CD4-positive, CD25-positive, alpha-beta regulatory T cell (primary cell): ENCODE measurements at places on chromosomes 4 and X.

GRCh38 chr4:110197529-110198042 lies 829 bp downstream of the ELOVL6 start:
- no peaks in the 10 kb centered on the region for H3K27me3 ChIP-seq
- no peaks in the 10 kb centered on the region for H3K36me3 ChIP-seq
- H3K27ac ChIP-seq = peak overlapping the region; percentile 62
- H3K4me3 ChIP-seq = peak overlapping the region; percentile 95
- H3K4me1 ChIP-seq = peaks cover 20% of the 10 kb centered on the region

DNA sequence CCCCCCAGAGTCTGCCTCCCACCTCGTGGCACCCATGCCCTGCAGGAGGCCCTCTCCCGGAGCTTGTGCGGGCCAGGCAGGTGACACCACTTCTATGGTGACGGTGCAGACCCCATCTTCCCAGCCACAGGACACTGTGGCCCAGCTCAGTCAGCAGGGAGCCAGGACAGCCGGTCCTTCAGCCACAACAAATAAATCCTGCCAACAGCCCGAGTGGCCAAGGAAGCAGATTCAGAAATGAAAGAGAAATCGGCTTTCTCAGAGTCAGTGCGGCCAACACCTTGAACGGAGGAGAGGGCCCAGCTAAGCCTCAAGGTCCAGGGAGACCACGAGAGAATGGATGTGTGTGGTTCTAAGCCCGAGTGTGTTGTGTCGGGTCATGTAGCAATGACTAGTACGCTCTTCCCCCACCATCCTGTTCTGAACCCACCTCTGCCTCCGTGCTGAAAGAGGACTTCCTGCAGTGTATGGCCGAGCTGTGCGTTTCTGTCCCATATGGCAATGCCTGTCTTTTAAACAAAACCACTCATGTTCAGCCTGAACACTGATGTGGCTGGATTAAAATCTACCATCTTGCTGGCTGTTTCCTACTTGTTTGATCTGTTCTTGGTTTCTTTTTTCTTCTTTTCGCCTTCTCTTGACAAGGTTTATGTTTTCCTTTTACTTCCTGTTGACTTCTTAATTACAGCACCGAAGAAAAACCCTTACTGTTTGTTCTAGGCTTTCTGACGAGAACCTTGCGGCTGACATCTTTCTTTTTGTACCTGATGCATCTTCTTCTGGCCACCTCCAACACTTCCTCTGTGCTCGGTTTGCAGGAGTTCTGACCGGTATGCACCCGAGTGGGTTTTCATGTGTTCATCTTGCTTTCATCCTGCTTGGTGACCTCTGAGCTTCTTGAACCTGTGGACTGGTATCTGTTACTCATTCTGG lies 53.1 kb downstream of the GAK start:
- DNase-seq = no peak
- no peaks in the 10 kb centered on the region for H3K27me3 ChIP-seq
- H3K36me3 ChIP-seq = peaks cover 44% of the 10 kb centered on the region
- peak overlapping the region; percentile 83 for H3K4me3 ChIP-seq
- H3K27ac ChIP-seq = peak overlapping the region; percentile 84

DNA sequence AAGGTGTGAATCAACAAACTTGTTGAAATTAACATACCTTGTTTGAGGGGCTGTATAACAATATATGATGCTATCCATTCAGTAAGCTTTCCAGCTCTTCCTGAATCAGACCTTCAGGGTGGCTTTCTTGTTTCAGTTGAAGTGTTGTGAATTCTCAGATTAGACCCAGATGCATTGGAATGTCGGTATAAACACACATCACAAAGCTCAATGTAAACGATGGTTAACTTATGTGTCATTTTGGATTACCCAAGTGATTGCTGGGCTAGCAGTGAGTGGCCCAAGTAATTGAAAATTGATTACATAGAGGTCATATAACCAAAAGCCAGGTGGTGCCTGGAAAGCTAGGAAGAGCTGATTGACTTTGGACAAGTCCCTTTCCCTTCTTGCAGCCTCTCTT lies 115.0 kb downstream of the SHROOM4 start:
- H3K4me3 ChIP-seq = no peak overlapping the region
- DNase-seq = no peak
- H3K36me3 ChIP-seq = no peaks in the 10 kb centered on the region
- no peaks in the 10 kb centered on the region for H3K27me3 ChIP-seq
- no peaks in the 10 kb centered on the region for H3K4me1 ChIP-seq
- H3K27ac ChIP-seq = no peak overlapping the region

GRCh38 chr4:173748353-173748752 lies 218.3 kb upstream of the HAND2 start:
- H3K36me3 ChIP-seq = no peaks in the 10 kb centered on the region
- H3K4me1 ChIP-seq = no peaks in the 10 kb centered on the region
- H3K4me3 ChIP-seq = no peak overlapping the region
- no peaks in the 10 kb centered on the region for H3K27me3 ChIP-seq
- no peak overlapping the region for H3K27ac ChIP-seq
- no peak for DNase-seq

GRCh38 chrX:55029291-55029690 lies 1.5 kb downstream of the ALAS2 start:
- H3K27me3 ChIP-seq = no peaks in the 10 kb centered on the region
- no peaks in the 10 kb centered on the region for H3K36me3 ChIP-seq
- DNase-seq = no peak
- no peaks in the 10 kb centered on the region for H3K4me1 ChIP-seq
- H3K4me3 ChIP-seq = no peak overlapping the region
- no peak overlapping the region for H3K27ac ChIP-seq

DNA sequence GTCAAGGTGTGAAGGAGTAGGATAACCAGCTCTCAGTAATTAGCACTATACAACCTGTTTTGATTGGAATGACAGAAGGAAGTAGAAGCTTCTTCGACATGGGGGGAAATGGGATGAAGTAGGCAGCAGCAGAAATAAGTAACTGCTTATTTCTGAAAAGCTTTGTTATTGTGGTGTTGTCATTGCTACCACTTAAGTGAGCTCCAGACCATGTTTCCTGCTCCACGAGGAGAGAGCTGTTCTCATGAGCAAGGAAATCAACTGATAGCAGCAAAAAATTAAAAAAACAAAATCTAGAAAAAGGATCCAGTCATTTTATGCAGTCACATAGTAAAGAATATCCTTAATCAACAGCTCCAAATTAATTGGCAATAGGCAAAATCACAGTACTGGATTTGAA lies 106.1 kb upstream of the TLL1 start:
- H3K4me3 ChIP-seq = no peak overlapping the region
- H3K27me3 ChIP-seq = no peaks in the 10 kb centered on the region
- H3K4me1 ChIP-seq = no peaks in the 10 kb centered on the region
- no peaks in the 10 kb centered on the region for H3K36me3 ChIP-seq

DNA sequence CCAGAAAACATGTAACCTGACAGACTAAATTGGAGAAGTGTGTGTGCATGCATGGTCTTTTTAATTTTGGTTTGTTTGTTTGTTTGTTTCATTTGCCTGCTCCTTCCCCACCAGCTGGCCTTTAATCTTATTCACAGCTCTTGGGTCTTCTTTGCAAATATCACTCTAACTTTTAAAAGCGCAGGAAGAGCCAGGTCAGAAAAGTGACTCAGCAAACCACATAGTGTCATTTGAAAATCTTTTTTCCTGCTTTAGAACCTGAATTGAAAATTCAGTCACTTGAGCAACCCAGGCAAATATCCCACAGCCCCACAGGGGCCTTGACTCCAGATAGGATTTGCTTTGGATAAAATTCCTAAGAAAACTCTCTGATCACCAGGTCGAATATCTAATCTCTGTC lies 4.6 kb downstream of the TMEM255A start:
- H3K27me3 ChIP-seq = peaks cover 3% of the 10 kb centered on the region
- no peak overlapping the region for H3K4me3 ChIP-seq
- peaks cover 33% of the 10 kb centered on the region for H3K4me1 ChIP-seq
- H3K36me3 ChIP-seq = no peaks in the 10 kb centered on the region
